ENCODE measurements at places on chromosomes 6 and 20. TPM values are rescaled to one million over a fixed set of nuclear protein-coding genes. Genes with fewer than 3 reads are reported as not detected.
A peak's percentile ranks its signal among the peaks of the same experiment; 100 is the strongest.

DNA sequence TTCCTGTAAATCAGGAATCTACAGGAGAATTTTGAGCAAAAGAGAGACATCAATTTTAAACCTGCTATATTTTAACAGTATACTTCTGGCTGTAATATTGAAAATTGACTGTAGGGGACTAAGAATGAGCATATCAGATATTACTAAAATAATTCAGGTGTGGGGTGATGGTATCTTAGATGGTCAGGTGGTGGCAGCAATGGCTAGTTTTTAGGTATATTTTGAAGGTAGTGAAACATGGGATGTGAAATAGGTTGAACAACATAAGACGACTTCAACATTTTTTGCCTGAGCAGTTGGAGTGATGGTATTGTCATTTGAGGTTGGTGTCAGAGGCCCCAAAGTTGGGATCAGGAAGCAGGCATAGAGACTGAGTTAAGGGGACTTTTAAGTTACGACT is 32.1 kb downstream of the FAM83B start:
- DNase-seq = no peak

DNA sequence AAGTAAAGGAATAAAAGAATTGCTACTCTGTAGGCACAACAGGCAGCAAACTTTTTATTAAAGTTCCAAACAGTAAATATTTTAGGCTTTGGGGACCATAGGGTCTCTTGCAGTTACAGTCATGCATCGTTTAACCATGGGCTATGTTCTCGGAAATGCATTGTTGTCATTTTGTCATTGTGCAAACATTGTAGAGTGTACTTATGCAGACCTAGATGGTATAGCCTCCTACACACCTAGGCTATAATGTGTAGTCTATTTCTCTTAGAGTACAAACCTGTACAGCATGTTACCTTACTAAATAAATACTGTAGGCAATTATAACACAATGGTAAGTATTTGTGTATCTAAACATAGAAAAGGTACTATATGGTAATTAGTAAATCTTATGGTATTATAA is 54.7 kb downstream of the CDS2 start:
- DNase-seq = no peak

DNA sequence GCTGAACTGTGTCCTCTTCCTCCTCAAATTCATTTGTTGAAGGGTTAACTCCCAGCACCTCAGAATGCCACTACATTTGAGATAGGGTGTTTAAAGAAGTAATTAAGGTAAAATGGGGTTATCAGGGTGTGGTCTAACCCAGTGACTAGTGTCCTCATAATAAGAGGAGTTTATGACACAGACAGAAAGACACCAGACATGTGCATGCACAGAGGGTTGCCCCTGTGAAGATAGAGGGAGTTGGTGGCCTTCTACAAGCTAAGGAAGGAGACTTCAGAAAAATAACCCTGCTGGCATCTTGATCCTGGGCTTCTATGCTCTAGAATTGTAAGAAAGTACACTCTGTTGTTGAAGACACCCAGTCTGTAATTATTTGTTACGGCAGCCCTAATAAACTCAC is 24.9 kb upstream of the EDN1 start:
- DNase-seq = no peak

DNA sequence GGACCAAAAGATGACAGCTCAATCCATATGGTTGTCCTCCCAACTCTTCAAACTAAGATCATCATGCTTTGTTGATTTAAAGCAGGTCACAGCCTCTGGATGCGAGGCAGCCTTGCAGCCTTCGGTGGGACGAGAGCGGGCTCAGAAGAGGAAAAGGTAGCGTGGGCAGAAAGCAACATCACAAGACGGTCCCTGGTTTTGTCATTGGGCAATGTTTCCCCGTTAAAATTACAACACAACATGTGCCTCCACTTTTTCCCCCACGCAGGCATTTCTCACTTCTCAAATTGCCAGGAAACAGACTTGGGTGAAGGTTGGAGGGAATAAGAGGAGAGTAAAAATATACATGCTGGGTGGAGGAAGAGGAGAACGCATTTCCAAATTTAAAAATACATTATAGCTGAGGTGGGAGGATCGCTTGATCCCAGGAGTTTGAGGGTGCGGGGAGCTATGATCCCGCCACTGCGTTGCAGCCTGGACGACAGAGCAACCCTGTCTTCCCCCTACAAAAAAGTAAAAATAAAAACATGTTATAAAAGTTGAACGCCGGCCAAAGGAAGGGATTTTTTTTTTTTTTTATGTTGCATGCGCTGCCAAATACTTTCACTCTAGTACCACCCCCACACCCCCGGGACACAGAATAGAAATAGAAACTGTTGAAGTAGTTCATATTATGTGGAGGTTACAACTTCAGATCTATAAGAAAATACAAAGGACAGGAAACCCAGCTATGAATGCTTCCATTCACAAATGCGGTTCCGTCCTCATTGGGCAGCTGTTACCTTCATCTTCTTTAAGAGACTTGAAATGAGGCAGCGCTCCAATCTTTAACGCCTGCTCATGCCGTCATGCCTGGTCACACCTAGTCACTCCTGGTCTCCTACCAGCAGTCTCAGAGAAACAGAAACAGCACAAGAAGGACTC is 13.9 kb upstream of the NAA20 start:
- DNase-seq = no peak

DNA sequence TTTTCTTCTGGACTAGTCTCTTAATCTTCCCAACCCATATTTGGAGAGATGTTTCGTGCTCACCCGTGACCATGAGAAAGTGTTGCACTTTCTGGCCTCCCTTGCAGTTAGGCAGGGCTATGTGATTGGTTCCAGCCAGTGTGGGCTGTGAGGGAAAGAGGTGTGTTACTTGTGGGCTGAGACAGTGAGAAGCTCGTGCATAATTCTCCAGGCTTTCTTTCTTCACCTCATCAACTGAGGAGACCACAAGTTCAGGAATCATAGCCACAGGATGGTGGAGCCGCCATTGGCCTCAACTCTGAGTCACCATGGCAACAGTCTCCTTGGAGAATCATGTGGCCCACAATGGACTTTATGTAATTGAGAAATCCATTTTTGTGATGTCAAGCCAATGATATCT is 57.5 kb upstream of the FUCA2 start:
- DNase-seq = peak; percentile 57

Gene DEFB132
- 0.05 TPM for total RNA-seq

Gene CPNE5
- not detected for total RNA-seq

Gene GFOD1
- 4.7 TPM for total RNA-seq
